ENCODE measurements at places on chromosomes 3 and 15.
A peak's percentile ranks its signal among the peaks of the same experiment; 100 is the strongest.

- DNase-seq = no peak
These were observed 9.5 kb downstream of the EBLN2 start for GRCh38 chr3:73070675-73071575.

DNA sequence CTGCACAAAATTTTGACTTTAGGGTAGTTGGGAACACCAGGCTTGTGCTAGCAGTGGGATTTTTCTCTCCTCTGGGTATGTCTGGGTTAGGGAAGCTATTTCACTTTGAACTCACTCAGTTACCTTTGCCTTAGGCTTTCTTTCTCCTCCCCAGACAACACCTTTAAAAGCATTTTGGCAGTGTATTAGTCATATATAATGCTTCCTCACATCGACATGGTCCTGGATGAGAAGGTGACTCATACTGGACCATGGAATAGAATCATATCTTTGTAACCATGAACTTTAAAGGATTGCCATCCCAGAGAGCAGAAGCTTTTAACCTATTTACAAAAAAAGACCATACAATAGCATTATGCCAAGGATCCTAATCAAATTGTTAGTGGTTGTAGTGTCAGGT lies 2.7 kb downstream of the RYR3 start:
- no peak for DNase-seq

DNA sequence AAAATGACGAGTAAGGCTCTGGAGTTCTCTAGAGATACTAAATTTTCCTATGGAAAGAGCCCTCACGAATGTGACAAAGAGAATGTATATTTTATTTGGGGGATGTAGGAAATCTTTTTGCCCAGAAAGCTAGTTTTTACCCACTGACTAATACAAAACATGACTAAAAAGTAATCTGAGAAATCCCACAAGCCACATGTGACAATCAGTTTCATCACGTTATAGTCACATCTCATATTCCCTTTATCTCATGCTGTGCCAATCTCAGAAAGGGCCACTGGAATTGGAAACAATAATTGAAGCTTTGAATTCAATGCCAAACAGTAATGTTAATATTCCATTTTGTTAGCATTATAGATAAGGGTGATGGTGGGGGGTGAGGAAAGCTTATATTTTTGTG lies 509.0 kb upstream of the GOLIM4 start:
- no peak for DNase-seq

DNA sequence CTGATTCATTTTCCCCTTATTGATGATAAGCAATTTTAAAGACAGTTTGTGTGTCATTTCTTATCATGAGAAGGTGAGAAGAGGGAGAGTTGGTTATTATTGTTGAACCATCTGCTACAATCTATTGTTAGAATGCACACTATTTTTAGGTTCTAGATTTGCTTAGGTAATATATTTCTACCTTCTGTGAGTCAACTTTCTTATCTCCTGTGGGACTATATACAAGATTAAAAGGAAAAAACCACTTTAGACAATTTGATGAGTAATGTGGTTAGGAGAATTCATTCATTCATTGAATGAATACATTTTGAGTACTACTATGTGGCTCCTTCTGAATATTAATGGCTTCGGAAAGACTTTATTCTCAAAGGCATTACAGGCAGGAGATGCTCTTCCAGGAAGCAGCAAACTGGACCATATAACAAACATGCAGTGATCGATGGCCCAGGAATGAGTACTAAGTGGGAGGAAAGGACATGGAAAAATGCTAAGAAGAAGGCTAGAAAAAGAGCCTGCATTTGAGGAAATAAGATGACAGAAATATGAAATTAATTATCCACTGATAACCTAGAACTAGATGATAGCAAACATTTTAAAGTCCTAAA lies 22.4 kb downstream of the SPTSSB start:
- no peak for DNase-seq

- DNase-seq = no peak
These were observed 41.5 kb upstream of the MTMR10 start for GRCh38 chr15:31032961-31033371.

DNA sequence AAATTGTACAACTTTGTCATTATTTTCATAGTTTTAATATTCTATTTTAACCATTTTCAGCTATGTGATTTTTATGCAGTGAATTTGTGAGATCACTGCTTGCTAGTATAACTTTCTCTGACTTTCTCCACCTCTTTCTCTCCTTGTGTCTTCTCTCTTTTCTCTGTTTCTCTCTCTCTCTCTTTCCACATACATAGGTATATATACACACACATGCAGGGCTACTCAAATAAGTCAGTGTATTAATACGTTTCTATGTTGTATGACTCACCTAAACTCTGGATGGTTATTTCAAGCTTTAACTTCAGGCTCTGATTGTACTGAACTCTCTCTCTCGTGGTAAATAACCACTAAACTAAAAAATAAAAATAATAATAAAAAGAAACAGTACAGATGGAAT lies 1389.3 kb upstream of the ALCAM start:
- DNase-seq = no peak

DNA sequence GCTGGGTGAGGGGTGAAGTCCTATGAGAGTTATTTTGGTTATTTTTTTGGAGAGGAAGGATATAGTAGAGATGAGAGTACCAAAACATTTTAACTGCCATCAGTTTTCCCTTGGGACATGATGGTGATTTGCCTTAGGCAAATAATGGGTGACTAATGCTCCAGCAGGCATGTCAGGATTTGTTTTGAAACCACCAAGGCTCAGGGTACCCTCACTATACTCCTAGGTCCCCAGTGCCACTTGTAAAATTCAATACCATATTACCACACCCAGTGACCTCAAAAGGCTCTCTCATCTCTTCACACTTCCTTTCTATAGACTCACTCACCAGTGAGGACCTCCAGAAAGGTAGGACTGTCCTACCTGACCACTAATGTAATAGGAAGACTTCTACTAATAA lies 83.6 kb downstream of the WDR72 start:
- no peak for DNase-seq

- no peak for DNase-seq
These were observed 64.4 kb downstream of the TRIM71 start for GRCh38 chr3:32882189-32882588.

GRCh38 chr15:93523481-93523880 lies 434.5 kb upstream of the RGMA start:
- DNase-seq = no peak

DNA sequence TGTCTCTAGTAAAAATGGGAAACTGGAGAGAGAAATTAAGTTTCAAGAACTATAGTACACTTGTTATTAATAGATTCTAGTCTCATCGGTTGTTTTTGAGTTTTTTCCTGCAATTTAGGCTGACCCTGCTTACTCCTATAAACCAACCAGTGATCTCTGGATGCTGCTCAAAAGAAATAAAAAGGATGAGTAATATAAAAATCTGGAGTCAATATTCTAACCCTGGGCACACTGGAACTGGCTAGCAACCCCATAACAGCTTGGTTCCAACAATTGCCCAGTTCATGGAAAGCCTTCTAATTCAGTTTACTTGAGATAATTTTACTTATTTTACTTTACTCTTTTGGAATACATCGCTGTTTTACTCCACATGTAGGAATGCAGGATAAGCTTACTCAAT lies 211.6 kb downstream of the GBE1 start:
- DNase-seq = no peak

DNA sequence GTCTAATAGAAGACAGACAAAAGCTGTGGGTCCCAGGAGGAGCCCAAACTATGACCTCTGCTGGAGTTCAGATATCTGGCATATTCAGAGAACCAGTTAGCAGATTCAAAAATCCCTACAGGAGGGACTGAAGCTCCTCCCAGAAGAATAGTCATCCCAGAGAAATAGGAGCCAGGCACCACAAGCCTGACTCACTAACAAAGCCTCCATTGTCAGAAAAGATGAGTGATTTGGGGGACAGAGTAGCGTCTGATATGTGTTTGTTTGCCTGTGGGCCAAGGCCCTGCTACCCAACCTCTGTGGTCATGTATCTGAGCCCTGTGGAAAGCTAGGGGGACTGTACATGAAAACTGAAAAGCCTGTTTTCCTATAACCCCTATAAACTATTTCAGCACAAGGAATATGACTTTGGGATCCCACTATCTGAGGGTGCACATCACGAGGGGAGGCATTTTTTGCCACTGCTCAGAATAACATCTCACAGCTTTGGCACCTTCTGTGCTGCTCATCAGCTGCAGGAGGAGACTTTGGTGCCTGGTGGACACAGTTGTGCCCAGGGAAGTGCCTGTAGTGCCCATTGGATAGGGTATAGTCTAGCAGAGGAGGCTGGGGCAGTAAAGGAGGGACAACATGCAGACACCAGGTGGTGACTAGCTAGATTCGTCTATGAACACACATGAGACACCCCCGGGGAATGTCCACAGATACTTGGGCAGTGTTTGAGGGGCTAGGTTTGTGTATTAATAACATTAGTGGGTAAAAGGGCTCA lies 9.7 kb upstream of the LARP6 start:
- no peak for DNase-seq

DNA sequence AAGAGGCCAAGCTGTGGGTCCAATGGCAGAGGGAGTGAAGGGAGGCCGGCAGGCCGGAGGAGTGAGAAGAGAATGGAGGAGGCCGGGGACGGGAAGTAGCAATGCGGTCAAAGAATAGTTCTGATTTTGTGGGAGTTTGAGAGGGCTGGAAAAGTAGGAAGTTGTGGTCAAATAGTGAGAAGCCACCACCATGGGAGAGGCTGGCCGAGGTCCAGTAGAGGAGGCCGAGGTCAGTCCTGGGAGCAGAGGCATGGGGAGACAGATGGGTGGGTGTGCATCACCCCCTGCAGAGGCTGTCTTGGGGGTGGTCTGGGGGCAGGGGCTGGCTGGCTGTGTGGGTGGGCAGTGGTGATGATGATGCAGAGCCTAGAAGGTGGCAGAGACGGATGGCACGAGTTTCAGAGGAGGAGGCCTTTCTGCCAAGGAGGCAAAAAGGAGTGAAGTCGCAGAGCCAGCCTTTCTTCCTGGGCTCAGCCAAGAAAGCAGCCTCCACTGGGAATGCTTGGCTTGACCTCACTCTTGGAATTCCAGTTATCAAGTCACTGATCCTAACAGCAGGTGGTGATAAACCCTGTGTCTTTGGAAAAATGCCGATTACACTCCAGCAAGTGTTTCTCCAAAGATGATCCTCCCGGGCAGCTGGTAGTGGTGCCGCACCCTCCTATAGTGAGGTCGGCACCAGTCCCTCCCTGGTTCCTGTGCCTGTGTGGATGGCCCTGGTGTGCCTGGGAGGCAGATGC lies 57.3 kb downstream of the ARNT2 start:
- DNase-seq = no peak

GRCh38 chr3:17771177-17772017 lies 29.0 kb upstream of the TBC1D5 start:
- DNase-seq = no peak

- no peak for DNase-seq
These were observed 183.2 kb downstream of the MAGI1 start for GRCh38 chr3:65855370-65856100.

DNA sequence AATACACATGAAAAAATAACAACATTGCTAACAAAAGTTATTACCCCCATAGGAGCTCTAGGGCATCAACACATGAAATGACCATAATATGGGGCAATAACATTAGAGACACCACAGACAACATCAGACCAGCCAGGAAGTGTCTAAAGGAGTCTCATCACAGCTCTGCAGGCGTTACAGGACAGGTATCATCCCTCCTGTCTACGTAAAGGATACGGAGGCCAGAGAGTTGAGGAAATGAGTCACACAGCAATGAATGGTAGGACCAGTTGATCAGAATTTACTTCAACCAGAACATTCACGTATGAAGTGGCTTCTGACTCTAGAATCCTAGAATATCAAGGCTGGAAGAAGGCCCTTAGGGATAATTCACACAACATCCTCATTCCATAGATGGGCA lies 1.8 kb downstream of the NME9 start:
- no peak for DNase-seq

- DNase-seq = no peak
These were observed 115.2 kb upstream of the PDZRN3 start for GRCh38 chr3:73739791-73740453.

DNA sequence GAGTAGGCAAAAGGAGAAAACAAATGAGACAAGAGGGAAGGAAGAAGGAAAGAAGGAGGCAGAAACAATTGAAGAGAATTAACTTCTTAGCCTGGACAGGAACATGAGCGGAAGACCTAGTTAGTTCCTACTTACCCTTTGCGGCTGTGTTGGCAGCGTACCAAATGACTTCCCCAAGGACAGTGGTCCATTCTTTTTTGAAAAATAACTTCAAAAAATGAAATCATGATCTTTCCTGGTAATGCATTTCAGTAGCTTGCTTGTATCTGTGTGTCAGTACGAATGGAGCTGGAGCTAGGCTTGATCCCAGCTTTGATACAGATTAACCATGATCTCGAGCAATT lies 41.5 kb upstream of the CFAP161 start:
- no peak for DNase-seq

DNA sequence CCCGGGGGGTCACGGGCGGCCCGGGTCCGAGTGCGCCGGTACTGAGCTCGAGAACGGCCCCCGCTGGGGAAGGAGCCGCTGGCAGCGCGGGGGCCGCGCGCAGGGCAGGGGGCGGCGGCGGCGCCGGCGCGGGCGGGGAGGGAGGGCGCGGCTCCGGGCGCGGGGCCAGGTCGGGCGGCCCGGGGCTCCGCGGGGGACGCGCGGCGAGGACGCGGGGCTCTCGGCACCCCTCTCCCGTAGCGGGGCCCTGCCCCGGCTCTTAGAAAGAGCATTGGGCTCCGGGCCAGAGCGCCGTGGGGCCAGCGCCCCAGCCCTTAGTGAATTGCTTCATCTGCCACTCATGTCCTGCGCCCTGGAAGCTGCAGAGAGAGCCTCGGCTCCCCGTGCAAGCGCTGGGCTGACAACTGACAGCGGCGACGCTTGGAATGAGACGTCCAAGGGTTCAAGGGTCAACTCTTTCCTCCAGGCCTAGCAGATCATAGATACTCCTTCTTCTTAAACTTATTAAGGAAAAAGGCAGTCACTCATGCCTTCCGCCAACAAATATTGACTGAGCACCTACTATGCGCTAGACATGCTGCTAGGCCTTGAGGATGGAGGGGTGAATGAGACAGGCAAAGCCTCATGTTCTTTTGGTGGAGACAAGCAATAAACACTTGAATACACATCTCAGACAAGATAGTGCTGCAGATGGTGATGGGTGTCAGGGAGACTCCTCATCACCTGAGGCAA lies 140.8 kb downstream of the SMAD6 start:
- DNase-seq = peak; percentile 96

DNA sequence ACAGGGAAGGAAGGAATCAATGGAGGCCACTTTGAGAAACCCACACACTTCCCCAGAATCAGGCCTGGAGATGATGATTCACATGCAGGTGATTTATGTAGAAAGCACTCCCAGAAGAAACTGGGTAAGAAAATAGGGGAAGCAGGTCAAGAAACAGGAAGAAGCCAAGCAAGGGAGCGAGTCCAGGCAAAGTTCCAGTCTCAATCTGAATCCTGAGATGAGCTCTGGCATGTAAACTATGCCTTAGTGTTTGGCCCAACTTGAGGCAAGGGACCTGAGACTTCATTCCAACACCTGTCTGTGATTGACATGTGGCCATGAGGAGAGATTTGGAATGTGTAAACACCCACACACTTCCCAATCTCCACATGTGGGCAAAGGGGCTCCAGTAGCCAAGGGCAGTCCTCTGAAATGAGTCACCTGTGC lies 61.6 kb upstream of the CTNNB1 start:
- no peak for DNase-seq

All from HuH-7.5 (cell line).